Heart left ventricle (tissue), 16 donors: ENCODE measurements at places on chromosomes 11 and 22.

DNA sequence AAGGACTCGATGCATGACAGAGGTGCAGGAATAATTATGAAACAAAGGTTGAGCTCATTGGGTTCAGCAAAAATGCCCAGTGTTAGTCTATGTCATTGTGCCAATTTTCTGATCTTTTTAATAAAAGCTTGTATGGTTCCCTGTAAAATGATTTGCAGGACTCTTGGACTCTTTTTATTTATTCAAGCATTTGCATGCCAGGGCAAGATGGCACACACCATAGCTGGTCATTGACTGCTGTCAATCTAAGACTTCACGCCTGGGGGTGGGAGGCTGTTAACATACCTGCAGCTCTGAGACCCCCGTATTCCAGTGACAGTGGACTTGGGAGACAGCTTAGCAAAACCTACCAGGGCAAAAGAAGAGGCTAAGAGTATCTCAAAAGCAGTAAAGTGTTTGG is 32.0 kb upstream of the ANO1 start:
- no peaks in the 10 kb centered on the region for H3K27me3 ChIP-seq

GRCh38 chr11:94731880-94732601 is 36.1 kb upstream of the AMOTL1 start:
- DNase-seq: no peak
- peaks cover 30% of the 10 kb centered on the region for H3K4me1 ChIP-seq
- no peaks in the 10 kb centered on the region for H3K36me3 ChIP-seq
- no peak overlapping the region for H3K4me3 ChIP-seq
- H3K27me3 ChIP-seq: no peaks in the 10 kb centered on the region

DNA sequence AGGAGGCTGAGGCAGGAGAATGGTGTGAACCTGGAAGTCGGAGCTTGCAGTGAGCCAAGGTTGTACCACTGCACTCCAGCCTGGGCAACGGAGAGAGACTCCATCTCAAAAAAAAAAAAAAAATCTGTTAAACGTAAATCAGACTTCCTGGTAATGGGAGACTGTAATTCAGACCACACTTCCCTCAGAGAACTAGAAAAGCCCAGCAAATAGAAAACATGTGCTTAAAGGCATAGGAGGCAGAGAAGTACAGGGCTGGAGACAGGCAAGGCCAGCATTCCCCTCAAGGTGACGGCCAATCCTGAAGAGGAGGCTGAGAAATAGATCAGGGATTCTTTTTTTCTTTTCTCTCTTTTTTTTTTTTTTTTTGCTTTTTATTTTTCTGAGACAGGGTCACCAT is 8.2 kb downstream of the GGT5 start:
- H3K36me3 ChIP-seq: no peaks in the 10 kb centered on the region
- no peak overlapping the region for H3K4me3 ChIP-seq
- DNase-seq: no peak
- H3K4me1 ChIP-seq: peaks cover 8% of the 10 kb centered on the region
- H3K27ac ChIP-seq: no peak overlapping the region
- H3K27me3 ChIP-seq: no peaks in the 10 kb centered on the region

DNA sequence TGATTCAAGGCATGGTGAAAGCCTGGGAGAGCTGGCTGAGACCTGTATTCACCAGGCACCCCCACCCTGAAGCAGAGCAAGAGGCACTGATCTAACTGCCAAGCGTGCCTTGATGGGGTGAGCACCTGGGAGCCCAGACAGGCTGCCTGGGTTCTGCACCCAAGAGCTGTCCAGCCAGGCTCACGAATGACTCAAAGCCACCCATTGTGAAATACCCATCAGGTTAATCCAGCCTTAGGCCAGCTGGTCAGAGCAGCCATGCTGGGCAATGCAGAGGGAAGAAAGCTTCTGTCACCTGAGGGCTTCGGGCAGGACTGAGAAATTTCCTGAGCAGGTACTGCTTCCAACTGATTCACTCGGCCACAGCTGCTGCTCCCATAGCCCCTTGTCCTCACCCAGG is 22.1 kb downstream of the THOC5 start:
- no peak overlapping the region for H3K27ac ChIP-seq
- H3K4me1 ChIP-seq: no peaks in the 10 kb centered on the region
- peaks cover 100% of the 10 kb centered on the region for H3K36me3 ChIP-seq
- H3K4me3 ChIP-seq: no peak overlapping the region
- H3K27me3 ChIP-seq: no peaks in the 10 kb centered on the region
- DNase-seq: no peak

DNA sequence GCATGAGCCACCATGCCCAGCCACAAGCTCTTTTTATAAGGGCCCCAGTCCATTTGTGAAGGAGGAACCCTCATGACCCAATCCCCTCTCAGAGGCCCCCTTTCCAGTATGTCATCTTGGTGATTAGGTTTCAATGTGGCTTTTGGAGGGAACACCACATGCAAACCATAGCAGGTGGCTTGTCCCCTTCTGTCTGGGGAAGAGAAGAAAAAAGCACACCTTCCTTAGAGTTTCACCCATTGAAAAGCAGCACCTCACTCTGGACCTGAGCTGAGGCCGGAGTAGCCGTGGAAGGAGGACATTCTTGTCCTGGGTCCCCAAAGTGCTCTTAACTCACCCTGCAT is 25.4 kb downstream of the NEAT1 start:
- no peak for DNase-seq
- peaks cover 34% of the 10 kb centered on the region for H3K4me1 ChIP-seq
- no peaks in the 10 kb centered on the region for H3K27me3 ChIP-seq
- H3K4me3 ChIP-seq: no peak overlapping the region
- H3K27ac ChIP-seq: peak overlapping the region; percentile 21
